GM23338 (cell line): ENCODE measurements at places on chromosomes 6 and 20. TPM values are rescaled to one million over a fixed set of nuclear protein-coding genes. Genes with fewer than 3 reads are reported as not detected.

Gene ZNF391
- total RNA-seq = 12.6 and 22.5 TPM in 2 replicates

Gene RSPH9
- 0.10 TPM in 1 of 2 replicates, not detected in the other for total RNA-seq

Gene BFSP1
- 4.9 and 5.0 TPM in 2 replicates for total RNA-seq

Gene ELOVL2
- 1.6 and 1.7 TPM in 2 replicates for total RNA-seq

Gene RSPO3
- total RNA-seq = not detected in 2 replicates

Gene SNAI1
- total RNA-seq = 2.9 and 4.2 TPM in 2 replicates

Gene PRDM13
- 0.10 and 0.27 TPM in 2 replicates for total RNA-seq

Gene SLC13A3
- total RNA-seq = 8.6 and 9.3 TPM in 2 replicates

- DNase-seq = no peak
Observed at GRCh38 chr6:168082860-168083513, 4.0 kb upstream of the FRMD1 start.

DNA sequence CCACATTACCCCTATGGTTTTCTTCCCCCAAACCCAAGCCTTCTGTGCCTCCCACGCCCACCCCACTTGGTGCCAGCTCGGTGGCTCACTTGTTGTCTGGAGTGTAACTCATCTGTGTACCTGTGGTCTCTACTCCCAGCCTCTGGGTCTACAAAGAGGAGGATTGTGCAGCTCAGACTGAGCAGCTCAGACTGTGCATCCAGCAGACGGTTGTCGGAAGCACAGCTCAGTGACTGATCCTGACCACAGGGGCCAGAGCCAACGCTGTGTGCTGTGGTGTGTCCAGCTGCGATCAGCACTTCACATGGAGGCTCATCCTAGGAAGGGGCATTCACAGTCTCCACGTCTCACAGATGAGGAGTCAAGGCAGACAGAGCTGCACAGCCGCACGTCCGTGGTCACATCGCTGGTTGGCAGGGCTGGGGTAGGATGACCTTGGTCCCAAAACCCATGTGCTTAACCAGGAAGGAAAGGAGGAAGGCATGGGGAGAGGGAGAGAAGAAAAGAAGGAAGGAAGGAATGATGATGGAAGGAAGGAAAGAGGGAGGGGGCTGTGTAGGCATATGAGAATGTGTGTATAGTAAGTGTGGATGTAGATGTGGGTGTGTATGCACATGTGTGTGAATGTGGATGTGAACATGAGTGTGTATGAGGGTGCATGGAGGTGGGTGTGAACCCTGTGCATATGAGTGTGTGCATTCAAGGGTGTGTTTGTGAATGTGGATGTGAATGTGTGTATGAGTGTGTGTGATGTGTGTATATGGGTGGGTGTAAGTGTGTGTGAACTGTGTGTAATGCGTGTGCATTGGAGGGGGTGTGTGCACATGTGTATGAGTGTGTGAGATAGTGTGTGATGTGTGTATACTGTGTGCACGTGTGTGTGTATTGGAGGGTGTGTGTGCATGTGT, 28.2 kb upstream of the STX16 start:
- DNase-seq = no peak

GRCh38 chr6:57143690-57144089, 28.4 kb upstream of the BAG2 start:
- DNase-seq = no peak

DNA sequence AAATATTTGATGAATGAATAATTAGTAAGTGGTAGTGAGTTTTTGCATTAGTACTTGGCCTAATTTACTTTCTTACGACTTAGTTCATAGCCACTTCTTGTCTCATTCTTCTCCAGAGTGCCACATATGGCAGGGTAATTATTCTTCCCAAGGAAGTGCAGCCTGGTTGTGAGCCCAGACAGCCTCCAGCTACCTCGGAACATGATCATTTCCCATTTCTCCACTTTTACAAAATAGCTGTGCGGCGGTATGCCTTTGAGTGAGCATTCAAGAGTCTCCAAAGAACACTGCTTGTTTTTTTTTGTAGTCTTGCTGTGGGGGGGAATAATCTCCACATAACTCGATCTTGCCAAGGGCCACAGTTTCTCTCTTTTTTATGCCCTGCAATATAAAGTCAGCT, 765.0 kb downstream of the HDGFL1 start:
- no peak for DNase-seq

DNA sequence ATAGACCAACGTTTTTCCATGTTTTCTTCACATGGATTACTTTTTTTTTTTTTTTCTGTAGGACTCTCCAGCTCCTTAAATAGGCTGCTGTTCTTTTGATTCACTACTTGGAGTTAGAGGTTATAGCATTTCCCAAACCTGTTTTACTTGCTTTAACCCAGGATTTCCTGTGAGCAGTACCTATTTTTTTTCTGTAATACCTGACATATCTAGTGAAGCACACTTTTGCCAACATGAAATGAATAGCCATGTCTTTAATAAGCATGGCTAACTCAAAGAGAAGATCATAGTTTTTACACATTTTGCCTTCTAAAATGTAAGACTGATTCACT, 137.0 kb downstream of the FOXA2 start:
- no peak for DNase-seq

GRCh38 chr6:101001607-101002006, 120.5 kb upstream of the ASCC3 start:
- no peak for DNase-seq

GRCh38 chr6:169070506-169071176, 183.0 kb downstream of the THBS2 start:
- no peak for DNase-seq

- no peak for DNase-seq
Observed at GRCh38 chr6:15399641-15400470, 154.0 kb downstream of the JARID2 start.

GRCh38 chr20:62702895-62703852, 5.5 kb upstream of the NTSR1 start:
- DNase-seq = no peak

GRCh38 chr6:7732228-7732627, 6.3 kb downstream of the BMP6 start:
- peak; percentile 16 for DNase-seq

- no peak for DNase-seq
Observed at GRCh38 chr6:66429210-66429609, 722.2 kb upstream of the EYS start.

DNA sequence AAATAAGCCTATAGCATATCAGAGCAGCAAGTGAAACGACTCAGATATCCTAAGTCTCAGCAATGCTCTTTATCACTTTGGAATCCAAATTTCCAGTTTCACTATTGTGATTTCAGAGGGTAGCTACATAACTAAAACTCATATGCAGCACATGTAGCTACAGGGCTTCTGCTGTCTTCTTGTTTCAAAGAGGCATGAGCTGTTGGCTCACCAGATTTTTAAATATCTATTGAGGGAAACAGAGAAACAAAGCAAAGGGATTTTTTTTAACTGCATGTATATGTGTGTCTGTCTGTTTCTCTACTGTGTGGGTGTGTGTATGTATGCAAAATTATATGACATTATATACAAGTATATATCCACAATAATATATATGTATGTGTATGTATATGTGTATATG, 258.4 kb downstream of the HDGFL1 start:
- no peak for DNase-seq

GRCh38 chr6:40584741-40585140, 2.4 kb downstream of the LRFN2 start:
- DNase-seq = no peak

DNA sequence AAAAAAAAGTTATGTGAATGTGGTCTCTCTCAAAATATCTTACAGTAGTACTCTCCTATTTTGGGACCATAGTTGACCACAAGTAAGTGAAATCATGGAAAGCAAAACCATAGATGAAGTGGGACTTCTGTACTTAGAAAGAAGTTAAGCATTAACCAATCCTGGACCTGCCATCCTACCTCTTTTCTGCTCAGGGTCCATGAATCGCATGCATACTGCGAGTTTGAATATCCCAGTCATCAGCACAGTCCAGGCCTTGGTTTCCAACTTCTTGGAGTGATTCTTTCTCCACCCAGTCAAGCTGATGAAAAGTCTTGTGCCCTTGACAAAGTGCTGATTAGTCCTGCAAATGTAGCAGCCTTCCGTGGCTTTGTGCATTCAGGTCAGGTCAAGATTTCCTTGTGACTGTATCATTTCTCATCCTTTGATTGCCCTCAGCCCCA, 46.0 kb downstream of the RNF217 start:
- DNase-seq = no peak

- no peak for DNase-seq
Observed at GRCh38 chr20:52056203-52057062, 135.1 kb downstream of the ZFP64 start.

- no peak for DNase-seq
Observed at GRCh38 chr6:24146871-24147270, 20.9 kb downstream of the NRSN1 start.

GRCh38 chr6:25169553-25169952, 109.6 kb upstream of the CARMIL1 start:
- no peak for DNase-seq

GRCh38 chr6:125951323-125951722, 5.2 kb upstream of the HINT3 start:
- no peak for DNase-seq

DNA sequence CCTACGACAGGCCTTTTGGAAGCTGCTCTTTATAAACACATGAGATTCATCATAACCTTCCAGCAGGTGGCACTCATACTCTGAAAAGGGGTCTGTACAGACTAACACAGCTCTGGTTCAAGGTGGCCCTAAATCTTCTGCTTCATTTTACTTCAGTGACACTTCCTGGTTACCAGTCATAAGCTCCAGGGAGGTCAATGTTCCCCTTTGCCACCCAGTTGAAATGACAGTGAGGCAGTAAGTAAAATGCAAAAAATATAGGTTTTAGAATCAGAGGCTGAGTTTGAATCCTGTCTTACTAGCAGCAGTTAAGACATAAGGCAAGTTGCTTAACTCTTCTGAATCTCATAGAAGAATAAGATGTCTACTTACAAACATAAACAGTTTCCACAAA, 132.8 kb downstream of the CDK19 start:
- DNase-seq = peak; percentile 92

GRCh38 chr6:170284126-170284773, 6.6 kb downstream of the DLL1 start:
- no peak for DNase-seq
